Fibroblast of skin of left biceps (primary cell): ENCODE measurements at places on chromosomes 5 and 9.

GRCh38 chr9:98230304-98230703, 25.1 kb downstream of the TBC1D2 start:
- DNase-seq: no peak

DNA sequence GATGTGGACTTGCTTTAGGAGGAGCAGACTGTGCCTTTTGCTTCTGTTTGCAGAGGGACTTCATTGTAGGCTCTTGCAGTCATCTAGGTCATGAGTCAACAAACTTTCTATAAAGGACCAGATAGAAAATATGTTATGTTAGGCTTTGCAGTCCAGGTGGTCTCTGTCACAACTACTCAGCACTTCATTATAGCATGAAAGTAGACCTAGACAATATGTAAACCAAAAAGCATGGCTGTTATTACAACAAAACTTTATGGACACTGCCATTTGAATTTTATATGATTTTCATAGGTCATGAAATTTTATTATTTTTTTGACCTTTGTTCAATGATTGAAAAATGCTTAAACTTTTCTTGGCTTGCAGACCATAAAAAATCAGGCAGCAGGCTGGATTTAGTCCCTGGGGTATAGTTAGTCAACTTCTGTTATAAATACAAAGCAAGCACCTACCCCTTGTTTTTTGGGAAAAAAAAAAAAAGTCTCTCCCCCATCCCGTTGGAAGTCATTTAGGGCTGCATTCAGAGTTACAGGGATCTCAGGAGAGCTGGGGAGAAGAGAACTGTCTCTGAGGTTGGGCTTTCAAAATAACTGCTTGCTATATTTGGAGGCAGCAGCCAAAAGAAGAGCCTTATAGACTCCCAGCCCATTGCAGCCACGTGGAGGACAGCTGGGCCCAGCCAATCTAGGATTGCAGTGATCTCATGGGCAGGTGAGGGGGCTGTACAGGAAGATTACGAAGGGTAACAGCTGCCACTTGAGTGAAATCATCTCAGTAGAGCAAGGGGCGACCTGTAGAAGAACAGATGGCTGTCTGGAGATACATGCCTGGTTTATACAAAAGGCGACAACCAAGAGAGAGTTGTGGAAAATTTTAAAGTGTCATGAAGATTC, 136.6 kb upstream of the TNC start:
- DNase-seq: no peak

GRCh38 chr9:74573640-74574191, 76.6 kb downstream of the RORB start:
- DNase-seq: no peak

DNA sequence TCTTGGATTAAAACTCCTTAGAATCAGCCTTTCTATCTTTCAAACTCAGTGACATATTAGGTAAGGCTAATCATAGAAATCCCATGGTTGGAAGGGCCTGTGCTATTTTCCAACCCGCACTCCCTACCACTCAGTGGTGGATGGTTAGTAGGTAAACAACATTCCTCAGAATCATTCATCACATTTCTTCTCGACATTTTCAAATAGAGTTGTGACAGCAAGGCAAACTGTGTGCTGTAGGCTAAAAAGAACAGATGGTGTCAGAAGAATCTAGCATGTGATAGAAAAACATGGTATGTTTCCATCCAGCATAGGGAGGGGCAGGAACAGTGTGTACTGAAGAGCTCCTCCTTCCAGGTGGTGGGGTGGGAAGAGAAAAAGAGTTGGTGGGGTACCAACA, 227.3 kb upstream of the NMUR2 start:
- DNase-seq: no peak

- DNase-seq: no peak
Measured at GRCh38 chr9:3508078-3508431, 17.7 kb downstream of the RFX3 start.

DNA sequence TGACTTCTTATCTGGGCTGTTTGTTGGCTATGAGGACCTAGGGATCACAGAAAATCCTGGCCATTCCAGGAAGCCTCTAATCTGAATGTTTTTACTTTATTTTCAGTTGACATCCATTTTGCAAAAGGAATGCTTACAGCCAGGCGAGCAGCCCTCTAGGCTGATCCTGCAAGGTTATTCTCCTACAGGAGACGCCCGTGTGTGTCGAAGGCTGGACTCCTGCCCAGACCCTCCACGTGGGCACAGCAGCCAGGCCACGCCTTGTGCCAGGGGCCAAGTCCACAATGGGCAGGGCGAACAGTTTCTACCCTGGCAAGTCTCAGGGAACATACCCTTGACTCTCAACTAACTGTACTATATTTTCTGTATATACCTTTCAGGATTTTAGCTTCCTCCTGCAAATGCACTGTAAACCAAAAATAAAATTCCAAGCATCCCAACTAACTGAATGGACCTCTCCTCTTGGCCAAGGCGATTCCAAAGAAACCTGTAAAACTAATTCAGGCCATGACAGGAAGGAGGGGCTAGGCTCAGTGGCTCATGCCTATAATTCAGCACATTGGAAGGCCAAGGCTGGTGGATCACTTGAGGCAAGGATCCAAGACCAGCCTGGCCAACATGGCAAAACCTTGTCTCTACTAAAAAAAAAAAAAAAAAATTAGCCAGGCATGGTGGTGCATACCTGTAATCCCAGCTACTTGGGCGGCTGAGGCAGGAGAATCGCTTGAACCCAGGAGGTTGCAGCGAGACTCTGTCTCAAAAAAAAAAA, 5.7 kb downstream of the CMBL start:
- DNase-seq: no peak

DNA sequence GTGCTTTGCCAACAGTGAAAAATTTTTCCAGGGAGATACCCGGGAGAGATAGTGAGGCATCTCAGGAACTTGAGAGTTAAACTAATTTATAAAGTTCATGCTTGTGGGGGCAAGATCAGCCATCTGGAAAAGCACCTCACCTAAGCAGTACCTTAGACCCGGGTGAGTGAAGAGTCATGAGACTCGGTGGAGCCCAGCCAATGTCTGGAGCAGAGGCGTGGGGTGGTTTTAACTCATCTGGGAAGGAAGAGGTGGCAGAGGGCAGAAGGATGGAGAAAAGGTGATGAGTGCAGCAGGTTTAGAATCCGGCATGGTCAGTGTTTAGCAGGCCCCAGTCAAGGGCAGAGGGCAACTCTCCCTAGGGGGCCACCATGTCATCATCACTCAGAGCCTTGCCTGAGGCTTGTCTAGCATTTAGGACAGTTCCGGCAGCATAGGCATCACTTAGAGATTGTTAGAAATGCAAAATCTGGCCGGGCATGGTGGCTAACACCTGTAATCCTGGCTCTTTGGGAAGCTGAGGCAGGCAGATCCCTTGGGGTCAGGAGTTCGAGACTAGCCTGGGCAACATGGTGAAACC, 4.3 kb upstream of the RNF183 start:
- DNase-seq: no peak

- DNase-seq: no peak
Measured at GRCh38 chr5:131355971-131356528, 92.2 kb downstream of the CDC42SE2 start.

GRCh38 chr5:171369056-171369455, 18.6 kb upstream of the NPM1 start:
- DNase-seq: no peak

- DNase-seq: no peak
Measured at GRCh38 chr9:134214766-134215419, 50.5 kb upstream of the RNU6ATAC start.
